ENCODE measurements at places on chromosomes 4 and X.
A peak's percentile ranks its signal among the peaks of the same experiment; 100 is the strongest.

- DNase-seq = peak; percentile 28
Measured at GRCh38 chr4:53490965-53491622, 100.2 kb downstream of the LNX1 start.

- no peak for DNase-seq
Measured at GRCh38 chr4:87901422-87901992, 68.7 kb downstream of the MEPE start.

DNA sequence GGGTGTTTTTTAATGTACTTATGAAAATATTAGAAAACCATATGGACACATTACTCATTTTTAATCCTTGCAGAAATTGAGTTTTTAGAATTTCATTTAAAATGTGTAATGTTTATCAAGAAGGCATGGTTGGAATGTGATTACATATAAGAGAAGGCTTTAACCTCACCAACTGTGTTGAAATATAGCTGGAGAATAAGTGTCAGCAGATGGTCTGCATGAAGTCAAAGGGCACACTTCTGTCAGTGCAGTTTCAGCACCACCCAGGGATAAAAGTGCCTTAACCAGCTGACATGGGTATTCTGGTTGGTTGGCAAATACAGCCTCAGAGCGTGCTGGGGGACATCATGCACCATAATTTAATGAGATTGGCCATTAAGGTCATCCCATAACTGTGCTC lies 21.2 kb upstream of the ANTXR2 start:
- DNase-seq = no peak

DNA sequence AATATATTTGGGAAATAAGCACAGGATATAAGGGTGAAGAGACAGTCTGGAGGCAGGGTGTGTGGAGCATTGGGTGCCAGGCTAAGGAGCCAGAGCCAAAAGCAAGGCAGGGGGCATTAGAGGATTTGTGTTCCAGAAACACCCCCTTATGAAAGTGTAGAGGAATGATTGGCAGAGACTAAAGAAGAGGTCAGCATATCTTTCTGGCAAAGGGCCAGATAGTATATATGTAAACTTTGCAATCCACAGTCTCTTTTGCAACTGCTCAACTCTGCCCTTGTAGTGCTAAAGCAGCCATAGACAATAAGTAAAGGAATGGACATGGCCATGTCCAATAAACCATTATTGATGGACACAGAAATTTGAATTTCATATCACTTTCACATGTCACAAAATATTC lies 3.6 kb upstream of the SLC9A6 start:
- no peak for DNase-seq

DNA sequence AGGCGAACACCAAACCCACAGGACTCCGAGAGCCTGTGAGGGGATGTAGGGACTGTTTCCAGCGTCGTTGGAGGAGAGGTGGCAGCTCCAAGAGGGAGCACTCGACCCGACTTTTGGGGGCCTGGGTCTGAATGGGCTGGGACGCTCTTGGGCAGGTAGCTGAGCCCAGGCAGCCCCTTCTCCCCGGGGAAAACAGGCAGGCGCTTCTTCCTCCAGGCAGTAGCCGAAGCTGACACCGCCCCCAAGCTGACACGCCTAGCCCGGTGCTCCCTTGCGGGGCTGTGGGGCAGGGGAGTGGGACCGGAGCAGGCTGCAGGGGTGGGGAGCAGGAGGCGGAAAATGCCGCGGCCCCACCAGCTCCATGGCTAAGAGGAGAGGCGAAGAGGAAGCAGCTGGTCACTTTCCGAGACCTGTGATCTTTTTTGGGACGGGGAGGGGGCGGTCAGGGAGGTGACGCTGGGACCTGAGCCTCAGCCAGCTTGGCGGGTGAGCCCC lies 4.2 kb downstream of the NKX1-1 start:
- no peak for DNase-seq

DNA sequence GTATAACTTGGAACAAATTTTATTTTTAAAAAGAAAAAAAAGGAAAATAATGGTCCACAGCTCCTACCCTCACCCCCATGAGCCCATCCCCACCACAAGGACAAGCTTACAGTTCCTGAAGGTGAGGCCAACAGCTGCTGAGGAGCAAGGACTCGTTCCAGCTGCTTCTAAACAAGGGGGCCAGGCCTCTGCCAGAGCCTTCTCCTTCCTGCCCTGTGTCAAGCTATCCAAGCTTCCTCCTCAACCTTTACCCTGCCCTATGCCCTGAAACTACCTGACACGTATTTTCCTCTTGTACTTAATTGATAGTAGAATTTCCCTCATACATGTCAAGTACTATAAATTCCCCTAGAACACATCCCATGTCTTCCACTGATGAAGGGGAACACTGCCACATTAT lies 8.8 kb downstream of the SH3D19 start:
- DNase-seq = no peak

GRCh38 chr4:78220283-78220682 lies 163.2 kb downstream of the FRAS1 start:
- DNase-seq = no peak

DNA sequence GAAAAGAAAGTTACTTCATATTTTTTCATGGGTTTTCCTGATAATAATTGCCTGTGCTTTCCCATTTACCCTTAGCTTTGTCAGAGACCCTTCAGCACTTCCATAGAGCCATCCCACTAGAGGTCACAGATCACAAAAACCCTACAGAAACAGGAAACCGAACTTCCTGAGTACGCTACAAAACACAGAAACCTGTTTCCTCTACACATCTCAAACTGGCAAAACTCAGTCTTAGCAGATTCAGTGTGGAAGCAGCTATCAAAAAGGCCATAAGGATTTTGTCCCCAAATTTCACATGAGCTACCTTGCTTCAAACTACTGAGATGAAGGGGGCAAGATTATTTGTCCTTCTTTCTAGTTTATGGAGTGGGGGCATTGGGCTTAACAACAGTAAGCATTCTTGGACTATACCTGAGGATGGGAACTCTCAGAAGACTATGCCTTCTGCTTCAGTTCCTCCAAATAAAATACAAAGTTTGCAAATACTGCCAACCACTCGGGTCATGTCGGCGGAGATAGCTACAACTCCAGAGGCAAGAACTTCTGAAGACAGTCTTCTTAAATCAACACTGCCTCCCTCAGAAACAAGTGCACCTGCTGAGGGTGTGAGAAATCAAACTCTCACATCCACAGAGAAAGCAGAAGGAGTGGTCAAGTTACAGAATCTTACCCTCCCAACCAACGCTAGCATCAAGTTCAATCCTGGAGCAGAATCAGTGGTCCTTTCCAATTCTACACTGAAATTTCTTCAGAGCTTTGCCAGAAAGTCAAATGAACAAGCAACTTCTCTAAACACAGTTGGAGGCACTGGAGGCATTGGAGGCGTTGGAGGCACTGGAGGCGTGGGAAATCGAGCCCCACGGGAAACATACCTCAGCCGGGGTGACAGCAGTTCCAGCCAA lies at the start of gene MMRN1:
TSS of gene MMRN1 (plus strand) at position 206 of the 902 bp plus-strand sequence. CDS start at position 324, 118 bp downstream.
- DNase-seq = no peak

DNA sequence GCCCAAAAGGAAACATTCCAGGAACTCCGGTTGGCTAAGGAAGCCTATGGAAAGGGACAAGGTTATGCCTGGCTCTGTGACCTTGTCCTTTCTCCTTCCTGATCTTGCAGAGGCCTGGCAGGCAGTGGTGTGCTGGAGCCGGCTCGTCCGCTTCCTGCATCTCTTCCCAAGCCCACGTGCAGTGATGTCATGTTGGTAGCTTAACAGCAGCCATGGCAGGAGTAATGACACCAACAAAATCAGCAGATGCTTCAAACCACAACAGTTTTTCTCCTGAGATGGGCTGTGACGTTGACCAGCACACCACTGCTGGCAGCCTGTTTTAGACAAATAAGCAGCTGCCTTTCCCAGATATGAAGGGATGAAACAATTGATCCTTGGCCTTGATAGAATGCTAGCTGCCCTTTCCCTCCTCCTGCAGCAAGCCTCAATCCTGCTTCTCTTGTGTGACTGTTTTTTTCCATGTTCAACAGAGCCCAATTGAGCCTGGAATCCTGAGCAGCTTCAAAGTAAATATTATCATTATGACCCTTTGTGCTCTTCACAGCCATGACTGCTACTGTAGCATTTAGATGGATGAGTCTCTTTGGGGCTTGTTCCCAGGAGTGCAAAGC lies 23.4 kb downstream of the SEPTIN6 start:
- no peak for DNase-seq

DNA sequence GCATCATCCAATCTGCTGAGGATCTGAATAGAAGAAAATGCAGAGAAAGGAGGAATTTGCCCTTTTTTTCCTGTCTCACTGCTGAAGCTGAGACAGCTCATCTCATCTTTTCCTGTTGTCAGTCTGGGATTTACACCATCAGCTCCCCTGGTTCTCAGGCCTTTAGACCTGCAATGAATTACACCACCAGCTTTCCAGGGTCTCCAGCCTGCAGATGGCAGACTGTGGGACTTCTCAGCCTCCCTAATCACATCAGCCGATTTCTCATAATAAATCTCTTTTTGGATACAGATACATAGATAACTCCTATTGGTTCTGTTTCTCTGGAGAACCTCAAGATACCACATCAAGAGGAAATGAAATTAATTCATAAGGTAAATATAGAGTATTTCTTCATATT lies 134.6 kb upstream of the MAB21L2 start:
- no peak for DNase-seq

DNA sequence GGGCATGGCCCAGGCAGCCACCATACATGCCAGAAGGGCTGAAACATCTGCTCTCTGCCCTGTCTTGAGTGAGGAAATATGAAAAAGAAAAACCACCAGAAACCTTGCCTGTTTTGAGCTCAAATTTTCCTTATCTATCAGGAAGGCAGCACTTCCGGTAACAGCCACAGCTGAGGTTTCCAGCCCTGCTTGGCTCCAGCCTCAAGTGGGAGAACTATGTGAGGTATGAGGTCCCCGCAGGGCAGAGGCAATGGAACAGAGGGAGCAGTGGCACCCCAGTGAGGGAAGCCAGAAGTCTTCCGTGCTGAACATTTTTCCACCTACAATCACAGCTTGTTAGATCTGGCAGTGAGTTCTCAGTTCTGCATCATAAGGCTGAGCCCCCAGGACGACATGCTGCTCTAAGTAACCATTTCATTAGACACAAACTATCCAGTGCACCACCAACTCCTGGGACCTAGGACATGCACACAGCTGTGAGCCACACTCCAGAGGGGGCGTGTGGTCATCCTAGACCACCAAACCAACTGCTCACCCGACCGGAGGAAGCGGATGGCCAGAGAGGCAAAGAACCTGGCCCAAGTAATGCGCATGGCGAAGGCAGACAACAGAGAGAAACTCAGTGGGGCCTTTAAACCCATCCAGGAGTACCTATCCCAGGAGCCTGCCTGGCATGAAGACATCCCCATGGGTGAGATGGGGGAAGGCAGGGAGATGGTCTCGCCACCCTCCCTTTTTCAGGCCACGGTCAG lies 22.6 kb downstream of the WDR1 start:
- DNase-seq = no peak

- DNase-seq = no peak
Measured at GRCh38 chr4:157048248-157048647, 27.7 kb upstream of the GLRB start.

- no peak for DNase-seq
Measured at GRCh38 chr4:54390670-54391069, 161.6 kb downstream of the PDGFRA start.

- no peak for DNase-seq
Measured at GRCh38 chrX:38643903-38644302, 82.6 kb downstream of the TSPAN7 start.

DNA sequence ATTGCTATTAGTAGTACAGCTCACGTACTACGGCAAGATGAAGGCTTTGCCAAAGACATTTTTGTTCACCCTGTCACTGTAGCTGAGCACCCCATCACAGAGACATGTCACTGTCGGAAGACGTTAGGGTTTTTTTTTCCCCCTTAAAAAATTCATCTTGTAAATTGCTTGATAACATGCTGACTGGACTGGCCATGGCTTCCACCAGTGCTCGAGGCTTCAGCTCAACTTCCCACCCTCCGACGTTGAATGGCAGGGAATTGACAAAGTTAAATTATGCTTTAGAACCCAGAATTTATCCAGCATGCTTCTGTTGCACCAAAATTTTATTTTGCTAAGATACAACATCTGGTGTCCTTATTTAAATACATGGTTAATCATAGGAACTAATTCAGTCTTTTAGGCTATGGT lies 707 bp upstream of the OTUD4 start:
- DNase-seq = no peak

Measured in HEK293T (cell line).